ENCODE measurements at places on chromosomes 11 and 22.

DNA sequence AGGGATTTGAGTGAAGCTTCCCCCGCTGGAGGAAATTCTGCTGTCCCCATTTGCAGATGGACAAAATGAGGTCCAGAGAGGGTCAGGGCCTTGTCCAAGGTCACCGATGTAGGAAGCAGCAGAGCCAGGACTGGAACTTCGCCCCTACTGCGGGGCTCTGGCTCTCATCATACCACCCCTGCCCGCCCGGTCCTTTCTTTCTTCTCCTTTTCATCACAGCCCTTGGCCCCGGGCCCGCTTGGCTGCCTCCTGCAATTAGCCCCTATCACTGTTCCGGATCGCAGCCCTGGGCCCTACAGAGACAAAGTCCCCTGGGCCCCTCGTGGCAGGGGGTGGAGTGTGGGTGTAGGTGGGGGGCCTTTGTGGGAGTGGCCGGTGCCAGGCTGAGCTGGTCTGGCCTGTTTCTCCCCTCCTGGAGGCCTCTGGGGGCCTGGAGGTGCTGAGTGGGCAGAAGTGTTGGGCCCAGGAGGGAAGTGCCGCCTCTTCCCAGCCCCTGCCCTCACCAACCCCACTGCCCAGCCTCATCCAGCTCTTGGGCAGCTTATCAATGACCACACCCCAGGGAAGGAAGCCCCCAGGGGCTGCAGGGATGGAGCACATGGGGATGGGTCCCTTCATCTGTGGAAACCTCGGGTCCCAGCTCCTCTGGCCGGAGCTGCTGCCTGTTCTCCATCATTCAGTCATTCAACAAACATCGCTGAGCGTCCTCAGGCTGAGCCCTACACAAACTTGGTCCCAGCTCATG is 3.4 kb downstream of the EMID1 start:
- DNase-seq: no peak

DNA sequence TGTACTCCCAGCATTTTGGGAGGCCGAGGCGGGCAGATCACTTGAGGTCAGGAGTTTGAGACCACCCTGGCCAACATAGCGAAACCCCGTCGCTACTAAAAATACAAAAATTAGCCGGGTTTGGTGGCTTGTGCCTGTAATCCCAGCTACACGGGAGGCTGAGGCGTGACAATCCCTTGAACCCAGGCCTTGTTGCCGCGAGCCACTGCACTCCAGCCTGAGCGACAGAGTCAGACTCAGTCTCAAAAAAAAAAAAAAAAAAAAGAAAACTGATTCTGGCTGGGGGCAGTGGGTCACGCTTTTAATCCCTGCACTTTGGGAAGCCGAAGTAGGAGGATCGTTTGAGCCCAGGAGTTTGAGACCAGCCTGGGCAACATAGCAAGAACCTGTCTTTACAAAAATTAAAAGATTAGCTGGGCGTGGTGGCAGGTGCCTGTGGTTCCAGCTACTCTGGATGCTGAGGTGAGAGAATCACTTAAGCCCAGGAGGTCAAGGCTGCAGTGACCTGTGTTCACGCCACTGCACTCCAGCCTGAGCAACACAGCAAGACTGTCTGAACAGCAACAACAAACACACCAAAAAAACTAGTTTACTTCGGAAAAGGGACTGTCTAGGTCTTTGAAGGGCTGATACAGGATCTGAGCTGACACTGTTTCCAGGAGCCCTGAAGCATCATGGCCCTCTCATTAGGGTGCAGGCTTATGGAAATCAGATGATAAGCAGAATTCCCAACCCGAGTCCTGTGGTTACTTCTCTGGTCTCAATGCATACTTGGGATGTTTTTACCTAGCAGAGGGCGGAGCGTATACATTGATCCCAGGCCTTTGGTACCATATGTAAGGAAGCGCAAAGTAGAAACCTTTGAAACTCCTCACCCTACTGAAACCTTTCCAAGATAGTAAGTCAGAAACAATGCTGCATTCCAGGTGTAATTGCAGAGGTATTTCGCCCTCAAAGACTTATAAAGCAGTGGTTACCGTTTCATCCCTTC is 1.8 kb upstream of the CHKB start:
- DNase-seq: no peak

DNA sequence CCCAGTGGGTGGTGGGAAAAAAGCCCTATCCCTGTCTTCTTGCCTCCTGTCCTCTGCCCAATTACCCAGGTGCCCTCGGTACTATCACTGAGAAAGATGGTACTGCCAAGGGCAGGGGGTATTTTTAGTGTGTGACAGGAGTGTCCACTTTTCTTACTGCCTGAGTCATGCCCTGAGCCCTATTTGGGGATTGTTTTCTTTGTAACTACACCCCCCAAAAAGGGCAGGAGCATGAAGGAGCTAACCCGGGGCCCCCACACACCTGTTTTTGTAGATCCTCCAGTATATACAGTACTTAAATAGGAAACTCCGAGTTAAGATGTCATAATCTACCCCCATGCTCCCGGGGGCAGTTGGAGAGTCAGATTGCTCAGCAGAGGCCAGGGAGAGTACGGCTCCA is 3.8 kb downstream of the SMTNL1 start:
- DNase-seq: no peak

DNA sequence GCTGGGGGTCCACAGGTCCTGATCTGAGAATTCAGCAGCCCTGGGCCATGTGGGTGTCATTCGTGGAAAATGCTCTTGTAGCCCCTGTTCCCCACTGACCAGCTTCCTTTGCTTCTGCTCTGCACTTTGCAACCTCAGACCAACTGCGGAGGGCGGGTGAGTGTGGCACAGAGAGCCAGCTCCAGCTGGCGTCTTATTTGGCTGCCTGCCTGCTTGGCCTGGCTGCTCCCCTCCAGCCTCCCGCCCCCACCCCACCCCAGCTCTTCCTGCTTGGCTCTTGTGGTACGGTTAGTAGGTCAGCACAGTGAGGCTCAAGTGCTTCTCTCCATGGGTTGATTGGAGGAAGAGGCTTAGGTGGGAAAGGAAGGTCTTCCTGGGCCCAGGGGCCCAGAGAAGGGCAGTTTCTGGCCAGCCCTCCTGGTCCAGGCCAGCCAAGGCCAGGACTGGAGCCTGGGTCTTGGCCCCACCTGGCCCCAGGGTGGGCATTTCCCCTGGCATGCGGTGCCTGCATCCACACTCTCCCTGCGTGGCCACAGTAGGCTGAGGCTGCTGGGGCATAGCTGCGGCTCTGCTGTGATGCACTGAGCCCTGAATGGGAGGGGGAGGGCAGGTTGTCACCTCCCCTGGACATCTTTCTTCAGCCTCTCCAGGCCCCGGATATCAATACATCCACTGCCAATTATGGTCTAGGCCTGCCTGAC is 26.5 kb downstream of the MYO7A start:
- DNase-seq: no peak

All from retinal pigment epithelial cell (primary cell).